ENCODE measurements at places on chromosomes 4 and X.

GRCh38 chr4:140871368-140871767 lies 115.2 kb upstream of the TBC1D9 start:
- DNase-seq = no peak

DNA sequence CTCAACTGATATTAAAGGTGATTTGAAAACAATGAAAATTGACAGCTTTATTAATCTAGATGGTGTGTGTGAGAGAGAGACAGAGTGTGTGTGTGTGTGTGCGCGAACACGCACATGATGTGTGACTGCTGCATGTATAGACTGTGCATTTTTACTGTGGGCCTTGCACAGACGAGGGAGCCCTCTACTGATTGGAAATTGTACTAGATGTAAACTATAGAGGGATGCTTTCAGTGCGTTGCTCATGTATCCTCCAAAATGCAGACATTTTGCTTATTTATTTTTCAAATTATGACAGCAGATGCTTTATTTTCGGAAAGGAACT lies 168.4 kb upstream of the GK2 start:
- DNase-seq = peak; percentile 11

GRCh38 chrX:114976292-114976691 lies 41.1 kb downstream of the IL13RA2 start:
- DNase-seq = no peak

DNA sequence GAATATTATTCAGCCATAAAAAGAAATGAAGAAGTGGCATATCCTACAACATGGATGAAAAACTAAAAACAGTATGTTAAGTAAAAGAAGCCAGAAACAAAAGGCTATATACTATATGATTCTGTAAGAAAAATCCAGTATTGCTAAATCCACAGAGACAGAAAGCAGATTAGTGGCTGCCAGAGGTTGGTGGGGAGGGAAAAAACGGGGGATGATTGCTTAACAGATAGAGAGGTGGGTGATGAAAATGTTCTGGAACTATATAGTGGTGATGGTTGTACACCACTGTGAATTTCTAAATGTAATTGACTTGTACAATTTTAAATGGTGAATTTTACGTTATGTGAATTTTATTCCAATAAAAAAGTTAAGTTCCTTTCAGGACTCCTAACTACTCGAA lies 157.6 kb upstream of the SH3RF1 start:
- no peak for DNase-seq

- DNase-seq = no peak
Observed at GRCh38 chr4:89712141-89712540, 124.8 kb downstream of the SNCA start.

DNA sequence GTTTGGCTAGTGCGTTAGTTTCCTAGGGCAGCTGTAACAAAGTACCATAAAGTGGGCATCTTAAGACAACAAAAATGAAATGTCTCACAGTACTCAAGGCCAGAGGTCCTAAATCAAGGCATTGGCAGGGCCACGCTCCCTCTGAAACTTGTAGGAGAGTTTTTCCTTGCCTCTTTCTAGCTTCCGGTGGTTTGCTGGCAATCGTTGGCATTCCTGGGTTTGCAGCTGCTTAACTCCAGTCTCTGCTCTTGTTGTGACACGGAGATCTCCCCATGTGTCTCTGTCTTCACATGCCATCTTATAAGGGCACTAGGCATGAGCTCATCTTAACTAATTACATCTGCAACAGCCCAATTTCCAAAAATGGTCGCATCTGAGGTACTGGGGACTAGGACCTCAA lies 362.0 kb upstream of the BOD1L1 start:
- no peak for DNase-seq

DNA sequence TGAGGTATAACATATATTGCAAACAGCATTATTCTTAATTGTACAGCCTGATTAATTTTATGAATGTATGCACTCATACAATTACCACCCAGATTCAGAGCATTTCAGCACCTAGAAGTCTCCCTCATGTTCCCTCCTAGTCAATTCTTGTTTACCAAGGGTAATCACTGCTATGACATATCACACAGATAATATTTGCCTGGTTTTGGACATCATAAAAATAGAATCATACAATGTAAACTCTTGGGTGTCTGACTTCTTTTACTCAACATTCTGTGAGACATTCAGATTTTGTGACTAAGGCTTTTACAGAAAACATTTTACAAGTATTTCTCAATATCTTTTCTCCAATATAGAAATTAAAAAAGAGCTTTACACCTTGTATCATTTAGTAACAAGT lies 66.9 kb downstream of the PTPN13 start:
- DNase-seq = no peak

- no peak for DNase-seq
Observed at GRCh38 chrX:25158635-25159034, 142.9 kb upstream of the ARX start.

DNA sequence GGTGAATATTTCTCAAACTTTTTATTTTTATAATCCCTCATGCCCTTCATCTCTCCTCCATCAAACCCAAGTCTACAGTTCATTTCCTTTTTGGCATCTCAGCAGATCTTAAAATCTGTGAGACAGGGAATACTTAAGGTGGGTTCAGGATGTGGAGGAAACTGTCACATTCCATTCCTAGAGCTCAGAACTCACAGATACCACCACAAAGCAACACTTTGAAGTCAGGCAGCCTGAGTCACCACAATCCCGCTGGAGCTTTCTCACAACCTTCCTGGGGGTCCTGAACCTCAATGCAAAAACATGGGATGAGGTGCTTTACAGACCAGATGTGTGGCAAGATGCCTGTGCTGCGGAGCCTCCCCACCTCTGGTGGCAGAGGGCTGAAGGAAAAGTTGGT lies 63.2 kb downstream of the HHIP start:
- DNase-seq = no peak

DNA sequence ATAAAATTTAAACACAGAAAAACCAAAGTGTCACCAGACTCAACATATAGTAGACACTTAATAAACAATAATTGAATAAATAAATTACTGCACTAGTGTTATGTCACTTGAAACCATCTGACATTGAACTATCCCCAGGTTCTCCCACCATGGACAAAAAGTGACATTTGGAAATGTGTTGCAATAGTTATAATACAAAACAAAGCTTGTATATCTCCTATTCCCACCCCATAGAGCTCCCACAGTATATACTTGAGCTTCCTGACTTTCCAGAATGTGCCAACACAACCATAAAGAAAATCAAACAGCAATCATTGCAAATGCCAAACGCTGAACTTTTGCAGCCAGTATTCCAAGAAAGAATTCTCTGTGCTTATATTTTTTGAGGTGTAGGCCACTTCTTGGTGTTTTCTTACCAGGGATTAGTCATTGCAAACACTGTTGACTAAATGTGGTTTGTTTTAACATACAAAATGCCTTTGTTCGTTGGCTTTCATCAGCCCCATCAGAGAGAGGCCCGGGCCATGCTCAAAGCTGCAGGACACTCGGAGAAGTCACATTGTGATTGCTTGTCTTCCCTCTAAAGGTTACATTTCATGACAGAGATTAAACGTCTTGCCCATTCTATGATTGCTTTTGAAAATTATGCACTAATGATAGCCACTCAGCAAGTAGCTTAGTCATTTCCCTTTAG lies 33.8 kb downstream of the PPARGC1A start:
- DNase-seq = no peak

- DNase-seq = no peak
Observed at GRCh38 chr4:16079046-16079445, 4.8 kb downstream of the PROM1 start.

DNA sequence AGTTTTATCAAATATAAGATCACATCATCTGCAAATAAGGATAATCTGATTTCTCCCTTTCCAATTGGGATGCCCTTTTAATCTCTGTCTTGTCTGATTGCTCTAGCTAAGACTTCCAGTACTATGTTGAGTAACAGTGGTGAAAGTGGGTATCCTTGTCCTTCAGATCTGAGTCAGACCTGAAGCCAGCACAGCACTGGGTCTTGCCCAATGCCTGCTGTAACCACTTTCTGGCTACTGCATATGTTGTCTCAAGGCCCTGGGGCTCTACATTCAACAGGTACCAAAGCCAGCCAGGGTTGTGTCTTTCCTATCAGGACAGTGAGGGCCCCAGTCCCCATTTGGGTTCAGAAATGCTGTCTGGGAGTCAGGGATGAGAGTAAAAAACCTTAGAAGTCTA lies 90.3 kb downstream of the CYSLTR1 start:
- DNase-seq = no peak

- no peak for DNase-seq
Observed at GRCh38 chrX:123943488-123943887, 18.0 kb upstream of the STAG2 start.

DNA sequence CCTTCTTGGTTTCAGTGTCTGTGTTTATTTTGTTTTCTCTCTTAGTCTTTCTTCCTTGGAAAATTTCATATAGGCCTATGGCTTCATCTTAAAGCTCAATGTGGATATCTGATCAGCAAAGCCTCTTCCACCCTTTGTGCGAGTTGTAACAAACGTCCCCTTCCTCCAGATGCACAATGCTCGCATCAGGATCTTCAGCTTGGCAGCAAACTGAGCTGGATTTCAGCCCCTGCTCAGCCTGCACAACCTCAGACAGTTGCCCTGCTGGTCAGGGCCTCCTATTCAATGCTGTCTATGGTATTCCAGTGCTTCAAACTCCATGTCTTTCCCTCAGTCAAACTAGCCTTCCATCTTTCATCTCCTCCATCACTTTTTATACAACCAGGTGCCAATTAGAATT lies 309.4 kb downstream of the ARHGAP24 start:
- no peak for DNase-seq

DNA sequence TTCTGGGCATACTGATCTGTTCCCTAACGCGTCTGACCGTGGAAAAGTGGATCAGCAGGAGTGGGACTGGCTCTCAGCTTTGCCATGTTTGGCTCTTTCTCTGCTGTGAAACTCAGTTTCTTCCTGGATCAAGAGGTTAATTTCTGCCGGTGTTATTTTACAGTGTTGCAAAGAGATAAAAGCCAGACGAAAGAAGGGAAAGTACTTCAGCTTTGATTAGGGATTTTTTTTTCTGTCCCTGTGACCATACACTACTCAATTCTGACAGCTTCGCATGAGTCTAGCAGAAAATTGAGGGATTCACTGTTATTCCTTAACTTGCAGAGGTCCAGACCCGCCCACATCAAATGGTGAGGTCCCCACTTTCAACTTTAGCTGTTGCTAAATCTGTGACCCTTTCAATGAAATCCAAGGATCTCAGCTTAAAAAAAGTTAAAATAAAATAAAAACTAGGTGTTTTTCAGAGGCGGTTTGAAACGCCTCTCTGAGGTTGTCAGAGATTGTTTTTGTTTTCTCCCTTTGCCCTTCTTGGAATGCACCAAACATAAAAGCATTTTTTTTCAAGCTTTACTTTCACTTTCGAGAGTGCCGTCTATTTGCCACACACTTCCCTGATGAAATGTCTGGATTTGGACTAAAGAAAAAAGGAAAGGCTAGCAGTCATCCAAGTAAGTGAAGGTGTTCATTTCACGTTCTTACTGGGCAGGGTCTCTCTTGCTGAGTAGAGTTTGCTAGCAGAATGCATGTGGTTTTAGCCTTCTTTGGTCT lies at the start of gene TLR3:
Gene TLR3 (plus strand): TSS at position 576 of the 768 bp plus-strand sequence. CDS start 7,464 bp downstream, outside the sequence.
- no peak for DNase-seq

DNA sequence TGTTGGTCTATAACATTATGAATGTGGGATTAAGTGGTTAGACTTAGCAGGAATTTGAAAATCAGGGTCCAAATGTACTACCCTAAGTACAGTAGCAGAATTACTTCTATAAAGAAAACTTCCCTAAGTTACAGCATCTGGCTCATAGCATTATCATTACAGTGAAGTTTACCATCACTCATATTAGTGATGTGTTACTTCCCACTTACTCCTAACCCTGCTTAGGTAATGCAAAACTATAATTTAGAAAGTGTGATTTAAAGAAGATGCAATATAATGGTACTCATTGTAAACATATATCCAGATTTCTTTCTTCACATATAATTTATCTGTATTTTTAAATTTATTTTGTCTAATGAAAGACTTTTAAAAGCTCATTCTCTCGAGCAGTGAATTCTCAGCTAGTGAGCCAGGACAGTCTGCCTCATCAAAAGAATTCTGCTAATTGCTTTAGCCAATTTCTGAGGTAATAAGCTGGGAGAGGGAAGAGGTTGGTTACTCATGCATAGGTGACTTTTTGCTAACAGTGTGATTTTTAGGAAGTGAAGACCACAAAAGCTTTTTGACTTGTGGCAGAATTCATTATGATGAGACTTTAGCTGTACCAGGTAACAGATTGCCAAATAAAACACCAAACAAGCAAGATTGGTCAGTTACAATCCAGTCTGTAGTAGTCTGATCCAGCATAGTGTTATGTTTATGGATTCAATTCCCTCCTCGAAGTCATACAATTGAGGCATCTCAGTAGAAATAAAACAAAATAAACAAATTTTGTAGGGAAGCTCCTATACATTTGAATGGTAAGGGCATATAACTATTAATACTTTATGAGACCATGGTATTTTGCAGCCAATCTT lies 21.0 kb downstream of the PLS3 start:
- DNase-seq = no peak

DNA sequence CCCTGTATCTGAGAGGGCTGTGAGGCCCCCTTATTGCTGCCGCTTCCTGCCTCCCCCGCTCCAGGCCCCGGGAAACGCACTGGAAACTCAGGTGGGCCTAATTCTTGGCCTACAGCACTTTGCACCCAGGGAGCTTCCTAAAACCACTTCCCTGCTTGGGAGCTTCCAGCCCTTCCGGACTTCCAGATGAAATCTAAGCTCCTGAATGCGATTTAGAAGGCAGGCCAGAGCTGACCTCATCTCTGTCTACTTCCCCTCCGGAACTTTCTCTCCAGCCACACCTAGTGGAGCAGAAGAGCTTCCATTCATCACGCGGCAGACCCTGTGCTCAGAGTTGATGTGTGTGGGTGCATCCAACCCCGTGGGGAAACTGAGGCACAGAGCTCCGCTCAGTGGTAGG lies 84.2 kb downstream of the SORCS2 start:
- DNase-seq = no peak

- no peak for DNase-seq
Observed at GRCh38 chr4:20194123-20195013, 57.3 kb upstream of the SLIT2 start.

- no peak for DNase-seq
Observed at GRCh38 chrX:9676306-9676705, 89.3 kb downstream of the GPR143 start.

GRCh38 chr4:153542834-153543233 lies 76.7 kb downstream of the TMEM131L start:
- no peak for DNase-seq

DNA sequence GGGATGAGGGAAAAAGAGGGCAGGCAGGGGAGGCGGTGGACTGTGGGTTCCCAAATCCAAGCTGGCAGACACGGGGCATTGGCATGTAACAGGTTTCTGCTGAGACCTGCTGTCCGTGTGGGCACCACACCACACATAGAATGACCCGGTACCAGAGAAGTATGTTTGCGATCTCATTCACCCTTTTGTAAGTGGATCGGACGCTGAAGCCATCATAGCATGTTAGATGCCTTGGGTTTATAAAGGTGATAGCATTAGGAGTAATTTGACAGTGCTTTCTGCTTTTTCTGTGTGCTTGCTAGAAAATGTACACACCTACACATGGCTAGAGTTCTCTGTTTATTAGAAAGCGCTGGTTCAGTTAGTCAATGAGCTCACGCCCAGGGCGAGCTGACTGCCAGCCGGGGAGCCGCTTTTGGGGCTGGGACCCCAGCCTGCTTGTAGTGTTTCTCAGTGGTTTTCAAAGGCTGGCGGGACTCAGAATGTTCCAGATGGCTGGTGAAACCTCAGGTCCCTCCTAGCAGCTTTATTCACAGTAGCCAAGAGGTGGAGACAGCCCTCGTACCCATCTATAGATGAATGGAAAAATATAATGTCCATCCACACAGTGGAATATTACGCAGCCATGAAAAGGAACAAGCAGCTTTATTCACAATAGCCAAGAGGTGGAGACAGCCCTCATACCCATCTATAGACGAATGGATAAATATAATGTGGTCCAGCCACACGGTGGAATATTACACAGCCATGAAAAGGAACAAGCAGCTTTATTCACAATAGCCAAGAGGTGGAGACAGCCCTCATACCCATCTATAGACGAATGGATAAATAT lies 579 bp downstream of the IL3RA start:
- no peak for DNase-seq

Measured in anterior cingulate cortex (tissue), 58 donors.